Activated CD8-positive, alpha-beta T cell treated with anti-CD3 and anti-CD28 coated beads, Interleukin-2, amount 10 ng/mL, durations not matched to agents 7 days and 5 days (primary cell): ENCODE measurements at places on chromosomes 7 and 10.
A peak's percentile ranks its signal among the peaks of the same experiment; 100 is the strongest.

- H3K4me3 ChIP-seq, result no peak overlapping the region
- DNase-seq, result no peak
- no peaks in the 10 kb centered on the region for H3K4me1 ChIP-seq
- H3K36me3 ChIP-seq, result no peaks in the 10 kb centered on the region
- H3K27ac ChIP-seq, result no peak overlapping the region
- H3K27me3 ChIP-seq, result no peaks in the 10 kb centered on the region
Measured at GRCh38 chr10:130739757-130740145, 571.8 kb downstream of the TCERG1L start.

DNA sequence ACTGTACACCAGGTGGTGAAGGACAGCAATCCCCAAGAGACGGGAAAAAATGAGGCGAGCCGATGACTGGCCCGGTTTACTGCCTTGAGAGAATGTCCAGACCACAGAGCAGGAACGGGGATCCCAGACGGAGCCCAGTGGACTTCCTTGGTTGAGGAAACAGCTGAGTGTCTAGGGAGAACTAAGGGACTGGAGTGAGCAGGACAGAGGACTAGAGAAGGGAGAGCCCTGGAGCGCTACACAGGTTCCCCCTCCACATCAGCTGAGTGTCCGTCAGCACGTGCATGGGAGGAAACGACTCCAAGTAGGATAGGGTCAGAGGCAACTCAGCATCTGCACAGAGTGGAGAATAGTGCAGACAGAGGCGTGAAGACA lies 7.1 kb upstream of the WDR86 start:
- H3K4me3 ChIP-seq, result no peak overlapping the region
- peaks cover 2% of the 10 kb centered on the region for H3K4me1 ChIP-seq
- peaks cover 34% of the 10 kb centered on the region for H3K27me3 ChIP-seq
- peaks cover 3% of the 10 kb centered on the region for H3K36me3 ChIP-seq
- no peak overlapping the region for H3K27ac ChIP-seq

GRCh38 chr7:66267249-66267648 lies 62.1 kb downstream of the TPST1 start:
- no peaks in the 10 kb centered on the region for H3K27me3 ChIP-seq
- no peak overlapping the region for H3K4me3 ChIP-seq
- no peak overlapping the region for H3K27ac ChIP-seq
- H3K4me1 ChIP-seq, result no peaks in the 10 kb centered on the region
- DNase-seq, result no peak

DNA sequence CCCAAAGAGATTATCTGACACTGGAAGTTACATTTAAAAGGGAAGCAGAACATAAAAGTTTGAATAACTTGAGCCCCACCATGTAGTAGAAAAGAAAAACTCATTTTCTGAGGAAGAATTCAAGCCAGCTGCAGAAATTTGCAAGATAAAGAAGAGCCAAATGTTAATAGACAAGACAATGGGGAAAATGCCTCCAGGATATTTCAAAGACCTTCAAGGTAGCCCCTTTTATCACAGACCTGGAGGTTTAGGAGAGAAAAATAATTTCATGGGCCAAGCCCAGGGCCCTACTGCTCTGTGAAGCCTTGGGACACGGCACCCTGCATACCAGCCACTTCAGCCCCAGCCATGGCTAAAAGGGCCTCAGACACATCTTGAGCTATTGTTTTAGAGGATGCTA lies 18.4 kb upstream of the AKR1C1 start:
- no peaks in the 10 kb centered on the region for H3K36me3 ChIP-seq
- H3K27ac ChIP-seq, result no peak overlapping the region
- H3K4me1 ChIP-seq, result no peaks in the 10 kb centered on the region

GRCh38 chr7:87127019-87127418 lies 25.2 kb upstream of the DMTF1 start:
- H3K4me1 ChIP-seq, result no peaks in the 10 kb centered on the region
- H3K36me3 ChIP-seq, result no peaks in the 10 kb centered on the region
- no peak overlapping the region for H3K27ac ChIP-seq

GRCh38 chr7:143280160-143280559 lies 4.6 kb upstream of the TMEM139 start:
- peak overlapping the region; percentile 75 for H3K27ac ChIP-seq
- H3K36me3 ChIP-seq, result no peaks in the 10 kb centered on the region
- no peaks in the 10 kb centered on the region for H3K27me3 ChIP-seq
- H3K4me1 ChIP-seq, result peaks cover 45% of the 10 kb centered on the region

GRCh38 chr10:124179308-124180043 lies 86.1 kb upstream of the CHST15 start:
- no peaks in the 10 kb centered on the region for H3K36me3 ChIP-seq
- H3K4me1 ChIP-seq, result peaks cover 20% of the 10 kb centered on the region
- peaks cover 7% of the 10 kb centered on the region for H3K27me3 ChIP-seq
- H3K27ac ChIP-seq, result no peak overlapping the region
- DNase-seq, result no peak

DNA sequence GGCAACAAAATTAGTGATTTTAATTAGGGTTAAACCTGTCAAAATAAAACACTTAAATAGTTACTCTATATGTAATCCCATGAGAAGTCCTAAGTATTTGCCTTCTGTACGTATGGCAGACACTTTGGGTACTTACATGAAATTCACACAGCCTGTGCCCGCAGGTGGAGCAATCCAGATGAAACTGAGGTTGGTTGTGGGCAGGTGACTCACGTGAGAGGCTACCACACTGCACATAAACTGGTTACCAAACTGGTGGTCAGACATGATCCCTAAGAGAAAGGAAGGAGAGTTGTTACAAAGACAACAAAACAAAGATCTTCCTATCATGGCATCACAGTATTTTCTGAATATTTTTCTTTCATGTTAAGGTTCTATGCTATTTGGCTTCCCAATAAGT lies 156.1 kb downstream of the RELN start:
- H3K4me1 ChIP-seq, result no peaks in the 10 kb centered on the region
- no peak for DNase-seq
- no peak overlapping the region for H3K4me3 ChIP-seq
- H3K27ac ChIP-seq, result no peak overlapping the region
- no peaks in the 10 kb centered on the region for H3K36me3 ChIP-seq
- peaks cover 5% of the 10 kb centered on the region for H3K27me3 ChIP-seq

GRCh38 chr7:152395112-152395511 lies 40.7 kb downstream of the KMT2C start:
- H3K4me3 ChIP-seq, result no peak overlapping the region
- H3K4me1 ChIP-seq, result peaks cover 3% of the 10 kb centered on the region
- H3K27ac ChIP-seq, result no peak overlapping the region
- no peak for DNase-seq
- no peaks in the 10 kb centered on the region for H3K36me3 ChIP-seq

GRCh38 chr7:37580376-37580775 lies 103.2 kb upstream of the GPR141 start:
- no peaks in the 10 kb centered on the region for H3K4me1 ChIP-seq
- no peaks in the 10 kb centered on the region for H3K36me3 ChIP-seq
- H3K4me3 ChIP-seq, result no peak overlapping the region

GRCh38 chr10:98296524-98296923 lies 28.5 kb upstream of the LOXL4 start:
- H3K4me3 ChIP-seq, result no peak overlapping the region
- peaks cover 6% of the 10 kb centered on the region for H3K27me3 ChIP-seq
- no peak overlapping the region for H3K27ac ChIP-seq
- no peak for DNase-seq
- H3K4me1 ChIP-seq, result no peaks in the 10 kb centered on the region
- no peaks in the 10 kb centered on the region for H3K36me3 ChIP-seq

DNA sequence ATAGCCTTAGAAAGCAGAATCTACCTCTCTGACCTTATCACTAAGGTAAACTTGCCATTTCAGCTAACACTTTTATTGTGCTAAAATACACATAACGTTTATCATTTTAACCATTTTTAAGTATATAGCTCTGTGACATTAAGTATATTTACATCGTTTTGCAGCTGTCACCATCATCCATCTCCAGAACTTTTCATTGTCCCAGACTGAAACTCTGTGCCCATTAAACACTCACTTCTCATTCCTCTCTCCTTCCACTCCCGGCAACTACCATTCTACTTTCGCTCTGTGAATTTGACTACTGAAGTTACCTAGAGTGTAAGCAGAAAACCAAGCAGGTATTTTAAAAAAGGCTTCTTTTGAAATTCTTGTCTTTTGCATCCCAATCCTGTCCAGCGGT lies 1.3 kb downstream of the DDX50 start:
- no peak for DNase-seq
- peak overlapping the region; percentile 93 for H3K4me3 ChIP-seq
- H3K36me3 ChIP-seq, result peaks cover 40% of the 10 kb centered on the region
- H3K4me1 ChIP-seq, result peaks cover 47% of the 10 kb centered on the region

DNA sequence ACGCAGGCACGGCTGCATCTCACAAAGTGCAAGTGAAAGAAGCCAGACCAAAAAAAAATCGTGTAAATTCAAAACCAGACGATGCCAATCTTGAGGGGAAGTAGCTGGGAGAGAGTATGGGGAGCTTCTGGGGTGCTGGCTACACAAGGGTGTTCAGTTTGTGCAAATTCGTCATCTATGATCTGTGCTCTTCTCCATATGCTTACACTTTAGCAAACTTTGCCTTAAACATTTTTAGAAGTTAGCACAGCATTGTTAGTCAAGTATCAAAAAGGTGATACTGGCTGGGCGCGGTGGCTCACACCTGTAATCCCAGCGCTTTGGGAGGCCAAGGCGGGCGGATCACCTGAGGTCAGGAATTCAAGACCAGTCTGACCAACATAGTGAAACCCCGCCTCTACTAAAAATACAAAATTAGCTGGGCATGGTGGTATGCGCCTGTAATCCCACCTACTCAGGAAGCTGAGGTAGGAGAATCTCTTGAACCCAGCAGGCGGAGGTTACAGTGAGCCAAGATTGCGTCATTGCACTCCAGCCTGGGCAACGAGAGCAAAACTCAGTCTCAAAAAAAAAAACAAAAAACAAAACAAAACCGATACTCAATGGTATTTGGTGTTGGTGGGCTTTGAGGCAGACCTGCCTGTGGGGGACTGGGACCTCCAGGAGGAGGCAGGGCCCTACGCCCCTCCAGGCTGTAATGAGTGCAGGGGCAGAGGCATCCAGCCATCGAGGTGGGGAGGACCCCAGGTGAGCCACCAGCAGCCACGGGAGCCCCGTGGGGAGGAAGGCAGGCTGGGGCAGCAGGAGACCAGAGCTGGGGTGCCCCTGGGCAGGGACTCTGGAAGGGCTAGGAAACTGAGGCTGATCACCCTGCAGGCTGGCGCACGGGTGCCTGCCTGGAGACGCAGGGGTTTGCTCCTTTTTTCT lies 150.0 kb downstream of the PRKAG2 start:
- H3K36me3 ChIP-seq, result no peaks in the 10 kb centered on the region
- H3K27me3 ChIP-seq, result no peaks in the 10 kb centered on the region
- H3K27ac ChIP-seq, result no peak overlapping the region
- no peak for DNase-seq
- H3K4me3 ChIP-seq, result no peak overlapping the region
- peaks cover 8% of the 10 kb centered on the region for H3K4me1 ChIP-seq

- no peak overlapping the region for H3K27ac ChIP-seq
- H3K4me3 ChIP-seq, result no peak overlapping the region
- no peak for DNase-seq
- H3K4me1 ChIP-seq, result peaks cover 21% of the 10 kb centered on the region
Measured at GRCh38 chr10:12207114-12207513, 11.1 kb downstream of the CDC123 start.

DNA sequence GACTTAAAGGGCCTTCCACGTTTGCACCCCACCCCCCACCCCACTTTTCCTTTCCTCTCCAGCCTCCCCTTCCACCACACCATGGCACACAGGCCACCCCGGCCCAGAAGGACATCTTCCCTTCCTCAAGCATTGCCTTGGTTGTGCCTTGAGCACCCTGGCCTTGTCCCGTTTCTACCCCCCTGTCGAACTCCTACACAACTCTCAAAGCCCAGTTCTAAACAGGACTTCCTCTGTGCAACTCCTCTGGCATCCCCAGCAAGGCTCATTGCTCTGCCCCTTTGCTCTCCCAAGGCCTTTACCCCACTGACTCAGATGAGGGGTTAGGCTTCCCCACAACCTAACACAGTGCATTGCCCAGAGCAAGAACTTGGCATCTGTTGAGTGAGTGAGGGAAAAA lies 136.1 kb downstream of the HERPUD2 start:
- peaks cover 10% of the 10 kb centered on the region for H3K4me1 ChIP-seq
- peak; percentile 6 for DNase-seq
- peaks cover 17% of the 10 kb centered on the region for H3K27me3 ChIP-seq
- no peak overlapping the region for H3K27ac ChIP-seq
- H3K4me3 ChIP-seq, result no peak overlapping the region
- no peaks in the 10 kb centered on the region for H3K36me3 ChIP-seq

GRCh38 chr7:28900311-28900710 lies 57.8 kb downstream of the TRIL start:
- DNase-seq, result no peak
- H3K36me3 ChIP-seq, result no peaks in the 10 kb centered on the region
- peaks cover 4% of the 10 kb centered on the region for H3K27me3 ChIP-seq

- H3K4me3 ChIP-seq, result no peak overlapping the region
- H3K27me3 ChIP-seq, result no peaks in the 10 kb centered on the region
- peaks cover 8% of the 10 kb centered on the region for H3K36me3 ChIP-seq
- DNase-seq, result no peak
- peaks cover 15% of the 10 kb centered on the region for H3K4me1 ChIP-seq
Measured at GRCh38 chr10:35492386-35493195, 112.5 kb upstream of the GJD4 start.

DNA sequence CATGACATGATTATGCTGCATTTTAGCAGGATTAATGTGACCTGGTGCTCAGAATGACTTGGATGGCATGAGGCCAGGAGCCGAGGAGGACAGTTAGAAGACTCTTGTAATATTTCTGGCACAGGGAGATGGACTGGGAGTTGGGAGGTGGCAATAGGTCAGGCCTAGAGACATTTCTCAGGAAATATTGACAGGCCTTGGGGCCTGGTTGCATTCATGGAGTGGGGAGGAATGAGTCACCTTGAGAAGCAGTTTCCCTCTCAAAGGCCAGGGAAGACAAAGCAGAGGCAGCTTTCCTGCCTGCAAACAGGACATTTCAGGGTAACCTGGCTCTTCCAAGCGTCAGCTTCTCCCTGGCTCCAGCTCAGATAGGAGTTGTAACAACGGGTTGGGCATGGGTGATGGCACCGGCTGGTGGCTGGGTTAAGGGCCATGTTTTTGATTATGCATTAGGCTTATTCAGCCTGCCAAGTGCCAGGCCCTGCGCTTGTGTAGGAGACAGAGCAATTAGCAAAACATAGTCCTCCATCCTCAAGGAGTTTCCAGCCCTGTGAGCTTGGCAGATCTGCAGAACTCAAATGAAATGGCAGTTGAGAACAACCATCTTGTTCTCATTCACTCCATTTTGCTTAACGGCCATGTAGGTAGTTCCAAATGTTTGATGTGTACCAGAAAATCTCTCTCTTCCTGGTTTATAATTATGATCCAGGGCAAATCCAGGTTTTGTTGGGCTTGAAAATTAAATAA lies 38.2 kb downstream of the HK1 start:
- H3K36me3 ChIP-seq, result peaks cover 18% of the 10 kb centered on the region
- H3K4me3 ChIP-seq, result no peak overlapping the region
- H3K27me3 ChIP-seq, result no peaks in the 10 kb centered on the region
- H3K4me1 ChIP-seq, result peaks cover 42% of the 10 kb centered on the region
- DNase-seq, result no peak

GRCh38 chr10:70890917-70891431 lies 2.6 kb upstream of the PCBD1 start:
- H3K27me3 ChIP-seq, result no peaks in the 10 kb centered on the region
- no peak overlapping the region for H3K4me3 ChIP-seq
- H3K4me1 ChIP-seq, result peaks cover 23% of the 10 kb centered on the region
- no peak for DNase-seq
- H3K27ac ChIP-seq, result no peak overlapping the region
- H3K36me3 ChIP-seq, result no peaks in the 10 kb centered on the region

GRCh38 chr10:70404787-70405036 lies 767 bp downstream of the EIF4EBP2 start:
- no peak for DNase-seq
- peak overlapping the region; percentile 90 for H3K27ac ChIP-seq
- no peaks in the 10 kb centered on the region for H3K27me3 ChIP-seq
- H3K4me3 ChIP-seq, result peak overlapping the region; percentile 86

GRCh38 chr7:117269886-117270285 lies 53.0 kb downstream of the WNT2 start:
- H3K27me3 ChIP-seq, result peaks cover 1% of the 10 kb centered on the region
- no peak overlapping the region for H3K27ac ChIP-seq
- no peaks in the 10 kb centered on the region for H3K4me1 ChIP-seq
- no peak for DNase-seq
- no peak overlapping the region for H3K4me3 ChIP-seq
